Ascending aorta (tissue), 2 donors: ENCODE measurements at places on chromosomes 7 and 10. TPM values are rescaled to one million over a fixed set of nuclear protein-coding genes. Genes with fewer than 3 reads are reported as not detected.

The ASAH2 gene
- 0.21 TPM for total RNA-seq

The CLRN3 gene
- total RNA-seq = not detected

The MEOX2 gene
- total RNA-seq = 35.0 TPM

The FAM131B gene
- 0.53 TPM for total RNA-seq

The WNT16 gene
- not detected for total RNA-seq

The TMEM140 gene
- 26.9 TPM for total RNA-seq
